ENCODE measurements at places on chromosomes 6 and 20.

DNA sequence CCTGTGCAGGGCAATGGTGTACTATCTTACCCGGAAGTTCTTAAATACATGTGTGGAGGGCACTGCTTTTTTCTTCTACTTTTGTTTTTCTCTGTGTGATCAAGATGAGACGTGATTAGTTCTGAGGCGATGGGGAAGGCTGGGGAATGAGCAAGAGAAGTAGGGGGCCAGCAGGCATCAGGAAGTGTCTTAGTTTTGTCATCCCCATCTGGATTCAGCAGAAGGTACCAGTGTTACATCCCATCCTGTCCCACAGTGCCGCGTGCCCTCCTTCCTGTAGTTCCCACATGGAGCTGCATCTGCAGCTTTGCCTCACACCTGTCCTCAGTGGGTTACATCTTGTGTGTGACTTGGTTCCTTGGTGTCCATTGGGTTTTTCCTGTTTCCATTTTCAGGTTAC lies 86.9 kb downstream of the FNDC1 start:
- no peak for DNase-seq

DNA sequence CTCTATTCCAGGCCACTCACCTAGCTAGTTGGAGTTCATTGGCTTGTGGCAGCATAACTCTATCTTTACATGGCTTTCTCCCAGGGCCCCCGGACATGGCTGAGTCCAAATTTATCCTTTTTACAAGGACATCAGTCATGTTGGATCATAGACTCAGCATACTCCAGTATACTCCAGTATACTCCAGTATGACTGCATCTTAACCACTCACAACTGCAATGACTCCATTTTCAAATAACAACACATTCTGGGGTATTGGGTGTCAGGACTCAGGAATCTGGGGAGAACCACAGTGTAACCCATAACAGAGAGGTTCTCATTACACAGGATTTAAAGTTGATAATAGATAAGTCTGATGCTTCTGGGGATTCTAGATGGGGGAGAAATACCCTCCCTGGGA lies 53.8 kb upstream of the TSHZ2 start:
- DNase-seq, result no peak

GRCh38 chr6:112990971-112991370 lies 643.8 kb downstream of the RFPL4B start:
- no peak for DNase-seq

- no peak for DNase-seq
Observed at GRCh38 chr6:79431537-79431933, 105.7 kb downstream of the LCA5 start.

- DNase-seq, result no peak
Observed at GRCh38 chr20:32072168-32072750, 20.2 kb downstream of the HCK start.

DNA sequence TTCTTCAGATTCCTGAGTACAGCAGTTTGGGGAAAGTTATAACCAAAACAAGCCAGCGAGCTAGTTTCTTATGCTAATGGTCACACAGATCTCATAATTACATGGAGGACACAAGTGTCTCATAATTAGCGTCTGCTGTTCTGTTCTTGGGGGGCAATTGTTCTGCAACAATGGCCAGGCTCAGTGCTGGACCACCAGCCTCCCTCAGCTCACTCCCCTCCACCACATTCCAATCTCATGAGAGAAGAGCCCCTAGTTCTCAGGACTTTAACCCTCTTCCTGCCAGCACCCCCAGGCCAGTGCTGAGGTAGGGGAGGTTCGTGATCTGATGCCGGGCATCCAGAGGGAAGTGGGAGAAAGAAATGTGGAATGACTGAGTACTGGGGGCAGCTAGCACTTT lies 20.2 kb upstream of the TOX2 start:
- no peak for DNase-seq

DNA sequence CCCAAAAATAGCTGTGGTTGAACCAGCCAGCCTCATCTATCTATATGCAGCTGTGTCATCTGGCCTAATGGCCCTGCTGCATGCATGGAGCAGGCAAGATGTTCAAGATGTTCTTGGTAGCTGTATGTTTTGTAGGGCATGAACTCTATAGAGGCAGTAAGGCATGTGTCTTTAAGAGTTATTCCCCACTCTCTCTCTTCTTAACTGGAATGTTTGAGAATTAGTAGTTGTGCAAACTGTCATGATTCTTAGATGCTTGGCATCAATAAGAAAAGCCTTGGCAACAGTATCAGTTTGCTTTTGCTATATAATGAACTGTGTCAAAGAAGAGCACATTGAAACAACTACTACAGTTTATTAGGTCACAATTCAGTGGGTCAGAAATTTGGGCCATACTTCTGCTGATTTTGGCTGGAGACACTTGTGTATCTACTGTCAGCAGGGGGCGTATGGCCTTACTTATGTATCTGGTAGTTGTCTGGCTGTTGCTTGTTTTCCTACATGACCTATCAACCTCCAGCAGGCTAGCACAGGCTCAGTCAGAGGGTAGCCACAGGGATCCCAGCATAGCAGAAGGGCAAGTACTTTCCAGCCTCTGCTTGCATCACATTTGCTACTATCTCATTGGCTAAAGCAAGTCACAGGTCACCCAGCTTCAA lies 56.1 kb upstream of the LAMP5 start:
- no peak for DNase-seq

DNA sequence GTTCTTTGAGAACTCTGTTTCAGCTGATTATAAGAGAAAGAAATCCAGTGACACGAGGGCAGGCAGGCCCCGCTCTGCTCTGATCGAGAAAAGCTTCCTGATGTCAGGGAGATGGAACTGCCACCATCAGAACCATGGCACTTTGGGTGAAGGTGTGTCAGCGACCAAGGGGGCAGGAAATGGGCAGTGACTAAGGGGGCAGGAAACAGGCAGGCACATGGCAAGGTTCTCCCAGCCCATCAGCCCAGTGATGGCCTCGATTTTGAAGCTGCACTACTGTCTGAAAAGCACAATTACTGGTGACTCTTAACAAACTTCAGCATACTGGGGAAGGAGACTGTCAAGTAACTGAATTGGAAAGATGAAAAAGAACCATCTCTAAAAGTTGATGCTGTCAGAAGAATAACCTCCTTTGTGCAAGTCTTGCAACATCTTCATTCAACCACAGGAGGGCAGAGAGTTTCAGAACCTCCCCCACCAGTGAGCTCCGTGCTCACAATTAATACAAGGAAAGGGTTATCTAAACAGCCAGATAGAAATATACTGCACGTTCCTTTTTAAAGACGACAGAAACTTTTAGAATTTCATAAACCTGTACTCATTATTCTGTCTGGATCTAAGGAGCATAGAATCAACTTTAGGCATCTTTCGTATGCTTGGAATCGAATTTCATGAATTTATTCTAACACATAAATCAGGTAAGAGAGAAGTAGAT lies 39.1 kb downstream of the TMX4 start:
- DNase-seq, result no peak

DNA sequence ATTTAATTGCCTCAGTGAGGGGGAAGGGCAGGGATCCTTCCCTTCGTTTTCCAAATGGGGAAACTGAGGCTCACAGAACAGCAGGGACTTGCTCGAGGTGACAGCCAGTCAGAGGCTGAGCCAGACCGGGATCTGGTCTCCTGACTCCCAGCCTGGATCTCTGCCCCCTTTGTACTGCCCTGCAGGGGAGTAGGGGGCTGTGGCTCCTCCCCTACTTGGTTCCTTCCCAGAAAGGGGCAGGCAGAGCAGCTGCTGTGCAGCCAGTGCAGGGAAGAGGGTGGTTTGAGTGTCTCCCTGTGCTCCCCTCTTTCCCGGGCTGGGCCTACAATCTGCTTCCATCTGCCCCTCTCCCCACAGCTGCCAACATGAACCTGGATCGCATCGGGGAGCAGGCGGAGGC lies 37.6 kb downstream of the UQCC2 start:
- no peak for DNase-seq

DNA sequence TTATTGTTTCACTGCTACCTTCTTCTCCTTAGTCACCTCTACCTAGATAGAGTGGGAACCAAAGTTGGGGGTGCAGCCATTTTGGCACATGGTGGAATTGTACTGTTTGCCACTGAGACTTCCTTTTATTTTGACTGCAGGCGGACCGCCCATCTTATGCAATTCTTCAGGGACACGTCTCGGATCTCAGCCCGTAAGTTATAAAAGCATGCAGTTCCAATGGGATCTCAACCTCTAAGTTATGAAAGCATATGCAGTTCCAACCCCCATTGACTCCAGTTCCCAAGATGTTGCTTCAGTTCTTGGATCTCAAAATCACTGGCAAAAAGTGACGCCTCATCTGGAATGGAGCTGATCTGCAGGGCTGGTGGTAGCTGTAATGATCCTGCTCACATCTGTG lies 41.2 kb upstream of the CDH4 start:
- no peak for DNase-seq

DNA sequence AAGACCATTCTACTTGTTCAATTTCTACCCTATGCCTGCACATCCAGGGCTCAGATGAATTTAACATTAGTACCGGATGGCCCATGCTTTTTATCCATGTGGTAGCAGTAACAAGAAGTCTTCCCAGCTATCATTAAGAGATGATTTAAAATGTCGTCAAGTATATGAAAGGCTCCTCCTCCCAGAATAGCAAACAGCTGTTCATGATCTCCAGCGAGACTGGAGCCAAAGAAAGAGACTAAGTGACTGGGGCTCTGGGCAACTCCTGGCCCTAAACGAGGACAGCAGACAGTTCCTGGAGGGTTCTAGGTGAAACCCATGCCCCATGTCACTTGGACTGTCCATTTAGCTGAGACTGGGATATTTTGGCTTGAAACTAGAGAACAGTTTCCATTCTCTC lies 160.8 kb downstream of the CDC5L start:
- DNase-seq, result no peak

DNA sequence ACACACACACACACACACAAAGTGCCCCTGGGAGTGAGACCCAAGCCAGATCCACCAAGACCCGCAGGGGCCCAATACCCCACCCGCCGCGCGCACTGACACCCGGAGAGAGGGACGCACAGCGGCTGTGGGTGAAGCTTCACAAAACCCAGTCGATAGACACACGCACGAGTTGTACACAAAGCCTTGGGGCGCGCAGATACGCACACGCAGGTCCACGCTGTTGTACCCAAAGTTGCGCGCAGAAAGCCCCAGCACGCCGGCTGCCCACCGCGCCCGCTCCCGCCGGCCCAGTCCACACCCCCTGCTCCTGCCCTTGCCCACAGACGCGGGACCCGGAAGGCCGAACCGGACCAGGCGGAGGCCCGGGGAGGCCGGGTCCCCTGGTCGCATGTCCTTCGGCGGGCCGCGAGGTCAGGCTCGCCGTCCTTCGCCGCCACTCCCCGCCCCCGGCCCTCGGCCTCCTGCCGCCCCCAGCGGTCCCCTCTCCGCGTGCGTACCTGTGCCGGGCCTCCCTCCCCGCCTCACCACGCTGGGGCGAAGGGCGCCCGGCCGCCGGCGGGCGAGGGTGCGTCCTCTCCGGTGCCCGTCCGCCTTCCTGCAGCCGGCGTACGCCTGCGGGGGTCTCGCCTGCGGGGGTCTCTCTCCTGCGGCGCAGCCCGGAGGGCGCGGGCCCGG lies at the start of gene TMEM74B:
Gene TMEM74B, minus strand, starts transcription at position 344 of the 678 bp plus-strand sequence. CDS start 1,180 bp downstream, outside the sequence.
- DNase-seq, result no peak

- no peak for DNase-seq
Observed at GRCh38 chr6:14511061-14511586, 393.6 kb downstream of the CD83 start.

- no peak for DNase-seq
Observed at GRCh38 chr6:167979436-167980139, 17.9 kb upstream of the KIF25 start.

- no peak for DNase-seq
Observed at GRCh38 chr6:63394656-63395308, 75.0 kb upstream of the LGSN start.

DNA sequence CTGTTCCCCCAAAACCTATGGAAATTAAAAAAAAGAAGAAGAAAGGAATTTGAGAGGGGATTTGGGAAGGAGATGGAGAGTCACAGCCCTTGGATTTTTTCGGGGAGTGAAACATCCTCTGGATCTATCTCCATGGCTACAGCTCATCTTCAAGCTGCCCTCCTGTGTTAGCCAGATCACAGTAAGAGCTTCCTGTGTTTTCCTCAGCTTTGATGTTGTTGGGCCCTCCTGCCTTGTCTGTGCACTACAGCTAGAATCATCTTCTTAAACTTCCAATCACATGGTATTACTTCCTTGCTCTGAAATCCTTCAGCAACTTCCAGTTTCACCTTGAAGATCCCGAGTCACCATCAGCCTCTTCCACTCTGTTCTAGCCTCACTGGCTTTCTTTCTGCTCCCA lies 207.8 kb upstream of the ZFP64 start:
- DNase-seq, result no peak

DNA sequence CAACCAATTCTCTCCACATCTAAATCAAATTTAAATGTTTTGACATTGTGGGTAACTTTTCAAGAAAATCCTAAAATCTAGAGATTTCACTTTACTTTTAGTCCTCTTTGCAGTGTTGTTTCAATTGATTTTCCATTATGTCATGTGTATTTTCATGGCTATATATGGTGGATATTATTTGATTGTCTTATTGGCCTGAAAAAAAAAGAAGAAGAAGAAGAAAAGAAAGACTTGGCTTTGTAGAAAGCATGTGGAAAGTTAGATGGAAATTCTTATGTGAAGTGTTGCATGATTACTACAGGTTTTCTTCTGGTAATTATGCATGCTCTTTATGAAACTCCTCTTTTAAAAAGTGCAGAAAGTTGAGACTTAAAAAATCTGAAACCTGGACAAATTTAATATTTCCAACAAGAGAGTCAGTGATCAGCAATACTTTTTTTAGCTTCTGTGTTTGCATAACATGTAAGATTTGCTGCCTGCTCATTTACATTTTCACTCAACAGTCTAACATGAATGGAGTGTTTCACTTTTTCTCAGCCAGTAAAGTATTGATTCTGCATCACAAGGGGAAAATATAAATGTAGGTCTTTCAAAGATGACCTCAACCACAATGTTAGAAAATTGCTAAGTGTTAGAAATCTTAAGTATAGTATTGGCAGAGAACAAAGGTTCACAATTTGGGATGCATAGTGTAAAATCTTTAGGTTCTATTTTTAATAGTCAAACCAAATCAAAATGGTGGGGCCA lies 438.7 kb downstream of the BCKDHB start:
- DNase-seq, result no peak

GRCh38 chr20:59668926-59669850 lies 64.8 kb downstream of the PHACTR3 start:
- DNase-seq, result no peak

GRCh38 chr20:7459083-7459482 lies 481.2 kb downstream of the HAO1 start:
- no peak for DNase-seq

GRCh38 chr6:118285791-118286190 lies 262.3 kb upstream of the PLN start:
- DNase-seq, result no peak

- no peak for DNase-seq
Observed at GRCh38 chr6:45094831-45095230, 233.3 kb upstream of the RUNX2 start.

Data from stimulated activated CD4-positive, alpha-beta T cell treated with anti-CD3 and anti-CD28 coated beads, Interleukin-4, amount 100 ng/mL, for 4 hours (primary cell).